ENCODE measurements at places on chromosomes 11 and 22. TPM values are rescaled to one million over a fixed set of nuclear protein-coding genes. Genes with fewer than 3 reads are reported as not detected.

DNA sequence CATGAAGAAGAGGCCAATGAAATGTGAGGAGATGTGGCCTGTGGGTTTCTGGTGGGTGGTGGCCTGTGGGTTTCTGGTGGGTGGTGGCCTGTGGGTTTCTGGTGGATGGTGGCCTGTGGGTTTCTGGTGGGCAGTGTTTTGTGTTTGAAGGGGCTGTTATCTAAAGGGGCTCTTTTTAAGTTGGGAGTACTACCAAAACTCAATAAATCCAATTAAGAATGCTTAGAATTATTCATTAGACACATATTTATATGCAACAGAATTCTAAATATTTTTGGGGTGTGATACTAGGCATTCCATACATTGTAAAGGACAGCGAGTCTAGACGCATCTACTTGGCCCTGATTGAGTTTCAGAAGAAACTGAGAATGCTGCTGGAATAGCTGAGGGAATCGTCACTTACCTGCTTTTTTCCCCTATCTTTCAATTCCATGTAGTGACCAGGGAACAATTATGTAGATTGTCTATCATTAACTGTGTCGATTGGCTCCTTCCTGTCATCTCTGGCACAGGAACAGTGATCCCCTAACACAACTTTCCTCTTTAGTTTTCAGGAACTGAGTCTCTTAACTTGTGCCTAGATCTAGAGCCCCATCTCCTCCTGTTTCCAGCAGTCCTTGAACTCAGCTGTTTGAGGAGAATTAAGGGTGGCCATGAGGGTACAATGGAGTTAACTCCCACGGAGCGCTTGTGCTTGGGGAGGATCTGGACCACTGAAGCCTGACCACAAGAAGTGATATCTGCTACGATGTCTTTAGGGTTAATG lies 37.3 kb upstream of the TOP3B start:
- no peak overlapping the region for H3K27ac ChIP-seq
- no peaks in the 10 kb centered on the region for H3K4me1 ChIP-seq
- no peaks in the 10 kb centered on the region for H3K36me3 ChIP-seq
- no peak overlapping the region for H3K4me3 ChIP-seq

DNA sequence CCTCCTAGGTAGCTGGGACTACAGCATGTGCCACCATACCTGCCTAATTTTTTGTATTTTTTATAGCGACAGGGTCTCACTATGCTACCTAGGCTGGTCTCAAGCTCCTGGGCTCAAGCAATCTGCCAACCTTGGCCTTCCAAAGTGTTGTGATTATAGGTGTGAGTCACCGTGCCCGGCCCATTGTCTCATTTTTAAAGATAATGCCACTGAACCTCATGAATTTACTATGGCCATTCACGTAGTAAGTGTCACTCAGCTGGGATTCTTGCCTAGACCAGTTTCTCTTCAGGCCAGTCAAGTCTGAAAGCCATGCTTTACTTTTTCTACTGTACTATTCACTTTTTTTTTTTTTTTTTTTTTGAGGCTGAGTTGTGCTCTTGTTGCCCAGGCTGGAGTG lies 22.4 kb downstream of the DEPDC5 start:
- H3K27me3 ChIP-seq: no peaks in the 10 kb centered on the region
- H3K27ac ChIP-seq: no peak overlapping the region
- H3K4me1 ChIP-seq: no peaks in the 10 kb centered on the region
- no peak for DNase-seq
- H3K4me3 ChIP-seq: no peak overlapping the region

- H3K4me1 ChIP-seq: peaks cover 9% of the 10 kb centered on the region
- peak; percentile 85 for DNase-seq
- H3K4me3 ChIP-seq: peak overlapping the region; percentile 84
- no peaks in the 10 kb centered on the region for H3K27me3 ChIP-seq
- no peaks in the 10 kb centered on the region for H3K36me3 ChIP-seq
Measured at GRCh38 chr22:41197038-41197972, 7.8 kb upstream of the L3MBTL2 start.

DNA sequence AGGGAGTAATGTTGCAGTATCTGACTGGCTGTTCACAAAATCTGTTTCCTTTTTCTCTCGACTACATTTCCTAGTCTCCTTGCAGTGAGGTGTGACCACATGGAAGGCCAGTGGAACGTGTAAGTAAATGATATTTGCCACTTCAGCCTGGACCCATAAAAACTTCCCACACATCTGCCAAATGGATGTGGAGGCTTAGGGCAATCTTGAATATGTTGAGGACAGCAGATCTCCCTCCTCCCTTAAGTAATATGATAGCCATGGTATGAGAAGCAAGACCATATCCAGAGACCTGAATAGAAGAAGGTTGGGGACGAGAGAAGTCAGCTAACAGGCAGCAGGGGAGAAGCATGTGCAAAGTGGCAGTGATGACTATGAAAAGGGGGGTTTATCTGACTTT lies 33.0 kb upstream of the C11orf87 start:
- no peaks in the 10 kb centered on the region for H3K27me3 ChIP-seq
- no peak overlapping the region for H3K27ac ChIP-seq
- no peaks in the 10 kb centered on the region for H3K36me3 ChIP-seq
- no peaks in the 10 kb centered on the region for H3K4me1 ChIP-seq

The TMEM121B gene
- 0.10 TPM for total RNA-seq

DNA sequence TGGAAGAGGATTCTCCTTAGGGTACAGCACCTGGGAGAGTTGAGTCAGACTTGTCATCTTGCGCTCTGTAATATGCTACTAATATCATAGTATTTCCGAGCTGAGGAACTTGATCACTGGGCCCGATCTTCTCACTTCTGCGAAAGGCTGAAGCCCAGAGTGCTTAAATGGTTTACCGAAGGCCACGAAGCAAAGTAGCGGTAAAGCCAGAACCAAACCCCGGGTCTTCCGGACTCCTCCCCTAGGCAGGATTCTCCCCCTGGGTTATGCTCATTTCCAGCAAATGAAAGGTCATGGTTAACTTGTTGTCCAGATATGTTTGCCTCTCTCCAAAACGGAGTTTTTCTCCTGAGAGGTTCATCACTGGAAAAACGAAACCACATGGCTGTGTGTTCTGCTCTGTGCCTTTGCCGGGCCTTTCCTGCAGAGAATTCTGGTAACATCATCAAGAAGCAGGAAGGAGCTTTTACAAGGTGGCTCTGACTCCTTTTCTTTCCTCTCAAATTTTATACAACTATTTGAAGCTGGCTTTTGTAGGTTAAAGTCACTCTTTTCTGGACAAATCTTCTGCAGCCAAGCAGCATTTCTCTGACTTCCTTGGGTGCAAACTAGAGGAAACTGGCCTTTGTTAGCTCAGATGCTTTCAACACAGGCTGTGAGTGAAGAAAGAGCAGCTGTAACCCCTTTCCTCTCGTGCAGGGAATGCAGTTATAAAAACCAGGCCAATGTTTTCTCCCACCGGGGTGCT lies 35.5 kb downstream of the UBASH3B start:
- DNase-seq: peak; percentile 32
- H3K27me3 ChIP-seq: no peaks in the 10 kb centered on the region
- H3K4me3 ChIP-seq: peak overlapping the region; percentile 56
- H3K4me1 ChIP-seq: peaks cover 76% of the 10 kb centered on the region

DNA sequence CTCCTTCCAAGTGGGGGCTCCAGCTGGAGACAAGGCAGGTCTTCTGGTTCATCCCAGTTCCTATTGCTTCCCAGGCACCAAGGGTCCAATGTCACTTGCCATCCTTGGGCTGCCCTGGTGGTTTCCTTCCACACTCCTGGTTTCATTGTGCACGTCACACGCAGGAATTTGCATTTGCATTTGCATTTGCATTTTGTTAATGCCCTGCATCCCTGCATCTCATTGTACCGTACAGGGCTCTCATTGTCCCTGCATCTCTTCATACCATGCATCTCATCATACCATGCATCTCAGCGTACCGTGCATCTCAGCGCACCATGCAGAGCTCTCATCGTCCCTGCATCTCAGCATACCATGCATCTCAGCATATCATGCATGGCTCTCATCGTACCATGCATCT lies 112.2 kb upstream of the SYT13 start:
- H3K27ac ChIP-seq: no peak overlapping the region
- no peak for DNase-seq
- no peaks in the 10 kb centered on the region for H3K27me3 ChIP-seq
- H3K36me3 ChIP-seq: no peaks in the 10 kb centered on the region
- no peak overlapping the region for H3K4me3 ChIP-seq

DNA sequence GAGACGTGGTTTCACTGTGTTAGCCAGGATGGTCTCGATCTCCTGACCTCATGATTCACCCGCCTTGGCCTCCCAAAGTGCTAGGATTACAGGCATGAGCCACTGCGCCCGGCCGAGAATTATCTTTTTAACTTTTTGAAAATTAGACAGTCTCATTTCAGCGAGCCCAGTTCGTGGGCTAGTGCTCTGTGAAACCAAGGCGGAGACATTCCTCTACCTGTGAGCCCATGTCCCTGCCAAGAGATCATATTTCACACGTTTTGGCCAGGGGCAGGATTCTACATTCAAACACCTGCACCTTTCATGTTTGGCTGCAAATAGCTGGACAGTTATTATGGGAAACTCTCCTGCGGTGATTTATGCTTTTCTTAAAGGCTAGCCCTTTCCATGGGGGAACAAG lies 60.3 kb downstream of the IRAG1 start:
- no peak overlapping the region for H3K27ac ChIP-seq
- H3K27me3 ChIP-seq: peaks cover 5% of the 10 kb centered on the region
- DNase-seq: no peak
- no peak overlapping the region for H3K4me3 ChIP-seq
- peaks cover 5% of the 10 kb centered on the region for H3K4me1 ChIP-seq

DNA sequence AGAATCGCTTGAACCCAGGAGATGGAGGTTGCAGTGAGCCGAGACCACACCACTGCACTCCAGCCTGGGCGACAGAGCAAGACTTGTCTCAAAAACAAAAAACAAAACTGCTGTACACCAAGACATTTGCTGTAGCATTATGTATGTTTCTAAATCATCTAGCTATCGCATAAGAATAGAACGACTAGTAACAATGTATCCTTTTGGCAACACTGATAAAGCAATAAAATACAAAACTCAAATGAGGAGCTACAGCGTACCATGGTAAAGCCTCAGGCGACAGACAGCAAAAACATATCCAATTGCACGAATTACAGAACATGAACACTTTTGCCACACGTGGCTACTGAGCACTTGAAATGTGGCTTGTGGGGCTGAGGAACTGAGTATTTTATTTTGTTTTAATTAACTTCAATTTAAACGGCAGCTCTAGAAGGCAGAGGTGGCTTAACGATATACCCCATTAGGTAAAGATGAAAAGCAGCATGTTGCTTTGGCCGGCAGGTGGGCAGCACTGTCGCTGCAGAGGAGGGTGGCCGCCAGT lies 2.3 kb downstream of the TUBGCP6 start:
- DNase-seq: no peak
- H3K4me1 ChIP-seq: peaks cover 35% of the 10 kb centered on the region
- H3K36me3 ChIP-seq: peaks cover 13% of the 10 kb centered on the region

DNA sequence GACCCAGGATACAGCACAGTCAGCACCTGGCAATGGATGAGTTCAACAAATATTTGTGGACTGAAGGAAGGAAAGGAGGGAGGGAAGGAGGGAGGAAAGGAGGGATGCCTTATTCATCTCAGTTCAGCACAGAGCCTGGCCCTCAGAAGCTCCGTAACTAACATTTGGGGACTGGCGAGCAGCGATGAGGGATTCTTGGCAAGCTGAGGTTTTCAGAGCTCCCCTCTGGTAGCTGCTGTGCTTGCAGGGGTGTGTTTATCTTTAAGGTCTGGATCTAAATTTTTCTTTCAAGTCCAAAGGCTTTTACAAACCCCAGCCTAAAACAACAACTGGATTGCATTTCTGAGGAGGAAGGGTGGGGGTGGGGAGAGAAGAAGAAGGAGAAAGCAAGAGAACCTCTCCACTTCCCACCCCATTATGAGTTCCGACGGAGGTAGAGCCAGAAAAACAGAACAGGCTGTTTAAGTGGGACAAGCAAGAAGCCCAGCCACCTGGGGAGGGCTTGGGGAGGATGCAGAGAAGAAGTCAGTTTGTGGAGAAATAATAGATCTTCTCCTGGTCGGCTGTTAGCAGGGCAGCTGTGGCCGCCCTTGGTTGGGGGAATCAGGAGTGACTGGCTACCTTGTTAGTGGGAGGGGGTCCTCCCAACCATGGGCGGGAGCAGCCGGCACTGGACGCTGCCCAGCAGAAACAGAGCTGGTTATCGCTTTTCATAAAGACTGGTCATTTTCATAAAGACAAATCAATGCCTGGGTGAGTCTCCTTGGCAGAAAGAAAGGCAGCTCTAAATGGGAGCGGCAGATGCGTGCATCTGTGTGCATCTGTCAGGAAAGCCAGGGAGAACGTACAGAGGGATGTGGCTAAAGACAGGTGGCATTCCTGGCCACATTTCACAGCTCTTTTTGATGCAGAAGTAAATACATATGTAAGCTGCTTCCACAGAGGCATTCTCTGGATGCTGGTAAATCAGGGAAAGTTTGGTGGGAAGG lies 78.0 kb downstream of the TSPAN18 start:
- no peak overlapping the region for H3K27ac ChIP-seq
- peaks cover 2% of the 10 kb centered on the region for H3K4me1 ChIP-seq
- no peaks in the 10 kb centered on the region for H3K36me3 ChIP-seq
- H3K4me3 ChIP-seq: no peak overlapping the region
- no peaks in the 10 kb centered on the region for H3K27me3 ChIP-seq

DNA sequence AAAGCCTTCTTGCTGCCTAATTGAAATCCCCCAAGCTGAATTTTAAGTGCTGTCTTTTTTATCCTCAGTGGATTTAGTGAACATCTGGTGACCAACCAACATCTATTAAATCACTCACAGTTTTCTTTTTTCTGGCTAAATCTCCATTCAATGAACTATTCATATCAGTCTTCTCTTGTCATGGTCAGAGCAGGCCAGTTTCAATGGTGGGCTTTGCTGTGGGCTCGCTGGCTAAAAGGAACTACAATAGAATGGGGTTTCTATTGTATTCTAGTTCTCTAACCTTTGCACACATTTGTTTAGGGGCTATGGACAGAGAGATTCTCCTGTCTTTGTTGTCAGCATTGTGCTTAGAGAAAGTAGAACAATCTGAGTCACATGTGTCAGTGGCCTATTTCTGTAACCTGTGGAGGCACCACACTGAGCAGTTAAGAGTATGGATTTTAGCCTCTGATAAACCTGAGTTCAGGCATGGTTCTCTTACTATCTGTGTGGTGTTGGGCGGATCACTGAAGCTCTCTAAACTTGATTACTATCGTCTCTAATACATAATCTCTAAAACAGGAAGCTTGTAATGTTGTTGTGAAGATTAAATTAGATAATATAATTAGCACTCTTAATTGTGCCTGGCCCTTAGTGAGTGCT lies 94.2 kb upstream of the CADM1 start:
- H3K27ac ChIP-seq: no peak overlapping the region
- no peaks in the 10 kb centered on the region for H3K36me3 ChIP-seq
- no peak overlapping the region for H3K4me3 ChIP-seq
- no peaks in the 10 kb centered on the region for H3K27me3 ChIP-seq
- no peak for DNase-seq

- H3K27ac ChIP-seq: no peak overlapping the region
- H3K27me3 ChIP-seq: no peaks in the 10 kb centered on the region
- H3K4me3 ChIP-seq: no peak overlapping the region
- H3K4me1 ChIP-seq: no peaks in the 10 kb centered on the region
Measured at GRCh38 chr11:21582791-21583190, 610.1 kb upstream of the ANO5 start.

The MRGPRX2 gene
- not detected for total RNA-seq

Data from activated CD4-positive, alpha-beta memory T cell treated with anti-CD3 and anti-CD28 coated beads for 36 hours (primary cell).